ENCODE measurements at places on chromosomes 5 and 9.

- no peak for DNase-seq
These were observed 194.6 kb downstream of the GAS1 start for GRCh38 chr9:86752733-86753132.

DNA sequence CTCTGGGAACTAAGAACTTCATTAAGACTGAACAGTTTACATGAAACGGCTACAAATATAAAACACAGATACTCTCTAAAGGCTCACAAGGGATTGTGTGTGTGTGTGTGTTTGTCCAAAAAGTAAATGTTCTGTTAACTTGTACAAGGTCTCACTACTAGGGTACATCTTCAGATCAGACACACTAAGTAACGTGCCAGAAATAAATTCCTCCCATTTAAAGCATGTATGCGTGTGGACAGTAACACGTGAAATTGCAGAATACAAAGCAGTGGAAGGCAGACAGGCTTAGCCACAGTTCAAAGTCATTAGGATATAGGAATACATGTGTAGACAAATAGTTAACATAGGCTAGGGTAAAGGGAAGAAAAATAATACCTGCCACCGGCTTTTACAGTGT, 1.8 kb downstream of the BNC2 start:
- no peak for DNase-seq

- no peak for DNase-seq
These were observed 560.5 kb downstream of the TUSC1 start for GRCh38 chr9:25117791-25118190.

DNA sequence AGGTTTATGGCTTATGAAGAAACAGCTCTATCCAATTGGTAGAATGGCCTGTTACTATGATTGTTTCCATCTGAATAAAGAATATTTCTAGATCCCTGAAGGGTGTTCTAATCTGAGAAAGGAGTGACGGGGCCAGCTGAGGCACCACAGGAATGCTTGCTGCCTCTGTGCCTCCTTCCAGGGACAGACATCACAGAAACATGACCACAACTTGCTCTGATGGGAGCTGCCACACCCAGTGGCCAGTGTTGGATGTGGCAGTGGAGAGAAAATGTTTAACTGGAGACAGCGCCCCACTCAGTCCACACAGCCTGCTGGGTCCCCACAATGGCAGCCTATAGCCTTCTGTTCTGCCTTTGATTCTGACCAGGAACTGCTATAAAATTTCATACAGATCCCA, 38.6 kb upstream of the TESK1 start:
- no peak for DNase-seq

DNA sequence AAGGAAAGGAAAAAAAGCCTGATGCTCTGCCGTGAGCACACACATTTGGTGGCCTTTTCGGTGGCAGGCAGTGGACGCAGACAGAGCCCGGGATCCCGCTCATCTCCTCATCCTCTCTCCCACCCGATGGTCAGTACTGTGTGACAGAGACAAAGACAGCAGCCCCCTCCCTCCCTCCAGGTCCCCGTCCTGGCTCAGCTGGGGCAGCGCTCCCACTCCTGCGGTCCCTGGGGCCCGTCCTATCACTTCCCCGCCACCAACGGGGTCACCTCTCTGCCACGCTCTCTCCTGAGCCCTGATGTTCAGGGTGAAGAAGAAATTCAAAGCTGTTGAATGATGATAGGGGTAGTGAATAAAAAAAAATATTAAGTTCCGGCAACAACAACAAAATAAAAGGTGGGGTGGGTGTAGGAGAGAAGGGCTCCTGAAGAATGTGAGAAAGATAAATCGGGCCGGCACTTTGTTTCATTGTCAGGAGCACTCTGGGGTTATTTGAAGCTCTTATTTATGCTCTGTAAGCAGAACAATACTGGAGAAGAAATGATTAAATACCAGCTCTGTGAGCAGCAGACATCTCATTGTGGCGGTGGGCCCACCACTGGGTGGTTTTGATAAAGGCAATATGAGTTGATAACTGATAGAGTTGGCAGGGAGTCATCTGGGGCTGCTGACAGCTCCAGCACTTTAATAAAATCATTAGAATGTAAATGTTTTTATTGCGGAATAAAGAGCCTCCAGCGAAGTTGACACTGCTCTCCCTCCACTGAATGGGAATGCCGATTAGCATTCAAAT, 417.7 kb downstream of the IRX1 start:
- no peak for DNase-seq

GRCh38 chr5:103514371-103514770, 48.2 kb downstream of the NUDT12 start:
- no peak for DNase-seq

DNA sequence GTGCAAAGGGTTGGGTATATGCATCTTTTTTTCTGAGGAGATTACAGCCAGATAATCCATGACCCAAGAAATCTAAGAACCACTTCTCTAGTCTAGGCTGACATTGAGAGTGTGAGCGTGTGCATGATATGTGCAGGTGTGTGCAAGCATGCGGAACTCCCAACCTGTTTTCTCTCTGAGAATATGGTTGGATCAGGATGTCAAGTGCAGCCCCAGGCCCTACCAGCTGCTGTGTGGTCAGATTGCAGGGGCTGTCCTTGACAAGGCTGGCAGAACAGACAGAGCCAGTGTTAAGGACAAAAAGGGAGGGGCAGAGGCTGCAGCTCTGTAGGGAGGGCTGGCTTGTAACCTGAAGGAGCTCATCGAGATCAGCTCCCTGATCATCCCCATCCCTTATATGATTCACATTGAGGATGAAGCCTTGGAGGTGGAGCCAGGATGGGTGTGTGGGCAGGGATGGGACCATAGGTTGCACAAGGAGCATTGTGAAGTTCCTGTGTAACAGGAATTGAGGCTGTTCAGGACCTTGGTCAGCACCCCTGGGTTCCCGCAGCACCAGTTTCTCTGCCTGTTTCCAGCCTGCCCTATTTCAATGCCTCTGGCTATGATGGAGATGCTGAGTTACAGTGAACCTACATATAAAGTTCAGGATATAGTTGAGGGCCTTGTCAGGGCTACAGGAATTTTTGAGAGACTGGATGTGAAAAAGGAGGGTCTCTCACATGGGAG, 52.6 kb upstream of the ARAP3 start:
- peak; percentile 53 for DNase-seq

GRCh38 chr9:130539420-130540223, 39.8 kb upstream of the FUBP3 start:
- no peak for DNase-seq

DNA sequence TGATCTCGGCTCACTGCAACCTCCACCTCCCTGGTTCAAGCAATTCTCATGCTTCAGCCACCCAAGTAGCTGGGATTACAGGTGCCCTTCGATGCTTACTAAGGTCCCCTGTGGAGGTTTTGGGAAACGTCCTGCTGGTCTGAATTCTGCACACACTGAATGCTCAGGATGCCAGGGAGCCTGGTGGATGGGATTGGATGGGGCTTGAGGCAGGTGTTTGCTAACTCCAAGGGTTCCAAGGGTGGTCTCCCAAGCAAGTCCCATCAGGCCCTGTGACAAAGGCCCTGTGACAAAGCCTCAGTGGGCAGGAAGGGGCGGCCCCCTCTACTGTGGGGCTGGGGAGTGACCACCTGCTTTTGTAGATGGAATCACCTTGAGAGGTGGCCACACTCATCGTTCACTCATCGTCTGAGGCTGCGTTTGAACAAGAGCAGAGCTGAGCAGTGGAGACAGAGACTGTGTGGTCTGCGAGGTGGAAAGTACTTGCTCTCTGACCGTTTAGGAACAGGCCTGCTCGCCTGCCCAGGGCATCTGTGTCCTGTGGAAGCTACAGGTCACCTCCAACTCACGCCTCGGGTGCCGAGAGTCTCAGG, 40.2 kb downstream of the MRPL36 start:
- DNase-seq = peak; percentile 18

GRCh38 chr9:138053996-138054752, 176.6 kb downstream of the CACNA1B start:
- no peak for DNase-seq

GRCh38 chr5:31641059-31641458, 2.1 kb downstream of the PDZD2 start:
- no peak for DNase-seq

- DNase-seq = no peak
These were observed 18.0 kb downstream of the OTULINL start for GRCh38 chr5:14599476-14600127.

DNA sequence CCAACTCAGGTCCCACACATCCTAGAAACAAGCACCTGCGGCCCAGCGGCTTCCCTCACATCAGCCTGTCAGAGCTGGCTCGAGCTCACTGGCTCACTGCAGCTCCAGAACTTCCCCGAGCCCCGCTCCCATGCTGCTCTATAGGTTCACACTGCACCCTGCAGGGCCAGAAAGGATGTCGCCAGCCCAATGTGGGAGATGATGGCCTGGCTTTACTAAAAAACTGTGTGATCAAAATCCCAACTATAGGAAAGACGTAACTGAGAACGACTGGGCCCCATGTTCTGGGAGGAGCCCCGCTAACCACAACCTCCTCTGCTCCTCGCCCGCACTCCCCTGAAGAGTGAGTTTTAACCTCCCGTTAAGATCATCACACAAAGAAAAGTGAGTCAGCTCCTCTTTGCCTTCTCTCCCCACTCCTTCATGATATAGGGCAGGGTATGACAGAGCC, 4.6 kb downstream of the SURF4 start:
- DNase-seq = no peak

DNA sequence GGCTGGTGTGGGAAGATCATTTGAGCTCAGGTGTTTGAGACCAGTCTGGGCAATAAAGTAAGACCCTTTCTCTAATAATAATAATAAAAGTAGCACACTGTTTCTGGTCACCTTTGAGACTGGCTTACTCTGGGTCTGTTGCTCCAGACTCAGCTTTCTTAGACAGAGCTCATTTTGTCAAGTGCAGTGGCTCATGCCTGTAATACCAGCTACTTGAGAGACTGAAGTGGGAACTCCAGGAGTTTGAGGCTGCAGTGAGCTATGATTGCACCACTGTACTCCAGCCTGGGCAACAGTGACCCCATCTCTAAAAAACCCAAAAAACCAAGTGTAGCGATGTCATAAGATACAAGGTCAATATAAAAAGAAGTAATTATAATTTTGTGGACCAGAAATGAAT, 36.4 kb upstream of the RNU6ATAC start:
- no peak for DNase-seq

DNA sequence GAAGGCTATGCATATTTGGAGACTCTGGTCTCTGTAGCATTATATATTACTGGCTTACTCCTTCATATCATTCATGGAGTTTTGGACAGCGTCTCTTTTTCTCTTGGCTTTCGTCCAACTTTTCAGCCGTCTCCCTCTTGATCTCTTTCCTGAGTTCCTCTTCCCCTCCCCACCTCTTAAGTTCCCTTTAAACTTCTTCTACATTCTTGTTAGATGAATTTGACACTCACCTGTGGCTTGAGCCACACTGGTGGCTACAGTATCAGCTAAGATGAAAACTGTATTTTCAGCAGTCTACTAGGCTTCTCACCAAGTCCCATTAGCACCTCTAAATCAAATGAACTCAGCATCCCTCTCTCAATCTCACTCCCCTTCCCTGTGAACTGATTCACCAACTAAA, 128.1 kb downstream of the STARD4 start:
- DNase-seq = no peak

GRCh38 chr9:109479822-109480221, 18.3 kb downstream of the PTPN3 start:
- no peak for DNase-seq

GRCh38 chr9:26863074-26863473, 29.5 kb downstream of the CAAP1 start:
- DNase-seq = no peak

- no peak for DNase-seq
These were observed 529 bp upstream of the TPM2 start for GRCh38 chr9:35690294-35690613.

- no peak for DNase-seq
These were observed 150.6 kb downstream of the FRMD3 start for GRCh38 chr9:83387401-83388185.

- no peak for DNase-seq
These were observed 150.9 kb upstream of the PLCXD3 start for GRCh38 chr5:41661254-41661653.

- peak; percentile 75 for DNase-seq
These were observed 123.4 kb downstream of the NXNL2 start for GRCh38 chr9:88658311-88658822.

GRCh38 chr5:39102684-39103155, 28.5 kb upstream of the RICTOR start:
- DNase-seq = no peak

DNA sequence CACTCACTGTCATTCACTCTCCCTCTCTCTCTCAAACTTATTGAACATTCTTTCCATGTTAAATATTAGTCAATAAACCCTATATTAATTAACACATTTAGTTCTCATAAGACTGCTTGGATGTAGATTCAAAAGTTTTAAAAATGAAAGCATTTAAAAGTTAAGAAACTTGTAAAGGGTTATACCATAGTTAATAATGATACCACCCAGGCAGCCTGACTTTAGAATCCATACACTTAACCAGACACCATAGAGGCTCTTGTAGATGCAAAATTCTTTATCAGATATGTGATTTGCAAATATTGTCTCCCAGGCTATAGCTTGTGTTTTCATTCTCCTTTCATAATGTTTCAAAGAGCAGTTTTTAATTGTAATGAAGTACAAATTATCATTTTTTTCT, 335.8 kb upstream of the ACTBL2 start:
- no peak for DNase-seq

DNA sequence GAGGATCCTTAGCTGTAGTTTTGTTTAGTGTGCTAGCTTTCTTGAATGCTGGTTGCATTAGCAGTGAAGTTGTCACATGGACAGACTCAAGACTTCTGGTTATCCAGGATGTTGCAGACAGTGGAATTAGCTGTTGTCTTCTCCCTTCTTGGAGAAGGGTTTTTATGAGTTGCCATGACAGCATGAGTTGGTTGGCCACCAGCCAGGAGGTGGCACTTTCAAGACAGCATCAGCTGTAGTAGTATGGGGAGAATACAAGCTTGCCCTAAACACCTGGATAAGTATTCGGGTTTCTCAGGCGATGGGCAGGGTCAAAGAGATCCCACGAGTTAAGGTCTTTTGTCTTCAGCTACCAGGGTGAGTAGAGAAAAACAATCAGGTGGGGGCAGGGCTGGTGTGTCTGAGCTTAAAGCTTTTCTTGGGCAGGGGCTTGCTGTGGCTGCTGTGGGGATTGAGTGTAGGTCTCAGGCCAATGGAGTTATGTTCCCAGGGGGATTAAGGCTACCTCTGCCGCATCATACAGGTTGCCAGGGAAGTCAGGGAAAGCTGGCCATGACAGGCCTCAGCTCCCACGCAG, 7.7 kb upstream of the C5orf47 start:
- DNase-seq = no peak

DNA sequence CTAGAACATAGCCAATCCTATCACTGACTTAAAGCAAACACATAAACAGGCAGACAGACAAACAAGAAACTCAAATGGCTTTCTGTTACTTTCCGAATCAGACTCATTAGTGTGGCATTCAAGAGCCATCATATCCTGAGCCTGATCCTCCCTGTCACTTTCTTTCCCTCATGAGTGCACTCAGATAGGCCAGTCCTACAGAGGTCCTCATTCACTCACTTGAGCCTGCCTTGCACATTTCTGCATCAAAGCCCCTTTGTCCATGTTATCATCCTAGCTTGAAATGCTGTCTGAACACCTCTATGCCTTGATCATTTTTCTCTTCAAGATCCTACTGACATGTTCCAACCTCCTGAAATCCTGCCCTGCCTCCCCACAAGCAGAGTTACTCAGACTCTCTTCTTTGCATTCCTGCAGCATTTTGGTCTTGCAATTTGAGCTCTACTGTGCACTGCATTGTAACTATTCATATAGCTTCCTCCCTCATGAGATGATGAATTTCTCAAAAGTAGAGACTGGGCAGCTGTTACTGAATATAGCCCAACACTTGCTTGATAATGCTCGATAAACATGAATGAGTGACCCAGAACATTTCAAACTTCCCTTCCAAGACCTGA, 126.9 kb downstream of the PALM2AKAP2 start:
- no peak for DNase-seq

Data from ureter (tissue), 1 donor.